ENCODE measurements at places on chromosomes 3 and 15.

DNA sequence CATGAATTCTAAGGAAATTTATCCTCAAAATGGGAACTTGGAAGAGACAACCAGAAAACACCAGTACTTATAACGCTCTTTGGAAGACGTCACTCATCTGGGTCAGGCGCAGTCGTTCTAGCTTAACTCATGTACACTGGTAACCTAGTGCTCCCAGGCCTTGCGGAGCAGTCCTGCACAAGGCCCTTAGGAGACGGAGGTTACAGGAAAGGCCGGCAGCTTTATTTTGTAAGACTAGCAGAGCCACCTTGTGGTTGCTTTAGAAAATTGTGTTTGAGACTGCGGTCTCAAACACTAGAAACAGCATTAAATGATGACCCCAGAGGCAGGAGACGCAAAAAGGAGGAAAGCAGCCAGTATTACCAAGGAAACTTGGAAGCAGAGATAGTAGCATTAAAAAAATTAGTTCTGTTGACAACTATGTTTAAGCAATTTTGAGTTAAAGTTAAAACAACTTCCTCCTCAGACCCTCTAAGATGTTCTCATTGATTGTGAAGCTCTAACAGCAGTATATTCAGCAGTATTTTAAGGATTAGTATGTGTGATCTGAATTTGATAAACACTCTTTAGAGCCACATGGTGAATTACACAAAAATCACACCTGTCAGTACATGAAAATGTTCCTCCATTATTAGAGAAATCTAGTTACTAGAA, 141.9 kb upstream of the C2CD4B start:
- DNase-seq: no peak

DNA sequence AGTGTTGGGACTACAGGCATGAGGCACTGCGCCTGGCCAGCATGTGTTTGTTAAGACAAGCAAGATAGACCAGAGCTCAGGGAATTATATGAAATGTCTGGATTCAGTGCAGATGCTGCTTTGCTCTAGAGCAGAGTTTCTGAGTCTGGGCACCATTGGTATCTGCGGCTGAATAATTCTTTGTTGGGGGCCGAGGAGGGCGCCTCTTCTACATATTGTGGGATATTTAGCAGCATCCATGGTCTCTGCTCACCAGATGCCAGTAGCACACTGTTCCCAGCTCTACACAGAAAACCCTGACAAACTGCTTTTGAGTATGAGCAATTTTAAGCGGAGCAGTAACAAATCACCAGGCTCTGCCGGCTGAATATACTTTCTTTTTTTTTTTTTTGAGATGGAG, 3.6 kb upstream of the LDHAL6B start:
- no peak for DNase-seq

DNA sequence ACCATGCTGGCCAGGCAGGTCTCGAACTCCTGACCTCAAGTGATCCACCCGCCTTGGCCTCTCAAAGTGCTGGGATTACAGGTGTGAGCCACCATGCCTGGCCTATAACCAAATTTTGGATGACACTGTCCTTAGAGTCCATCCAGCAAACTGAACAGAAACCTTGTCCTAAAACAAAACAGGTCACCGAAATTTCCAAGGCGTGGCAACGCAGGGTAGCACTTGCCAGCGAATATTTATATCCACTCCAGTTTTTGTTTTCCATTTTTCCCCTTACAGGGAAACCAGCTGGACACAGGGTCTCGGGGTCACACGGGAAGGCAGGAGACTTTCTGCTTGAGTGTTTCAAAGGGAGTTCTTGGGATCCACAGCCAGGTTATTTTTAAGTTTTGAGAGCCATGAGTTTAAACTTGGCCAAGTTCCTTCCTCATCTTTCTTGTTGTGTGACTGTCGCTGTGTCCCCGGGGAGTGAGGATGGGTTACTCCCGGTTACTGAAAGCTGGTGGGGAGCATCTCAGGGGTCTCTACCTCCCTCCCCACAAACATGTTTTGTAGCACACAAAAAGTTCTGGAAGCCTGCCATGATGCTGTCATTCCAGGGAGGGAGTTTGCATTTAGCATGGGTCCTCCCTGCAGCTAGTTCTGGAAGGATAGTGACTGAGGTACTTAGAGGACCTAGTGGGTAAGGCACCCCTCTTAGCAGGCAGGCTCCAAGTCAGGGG, 12.6 kb downstream of the LIMD1 start:
- no peak for DNase-seq

DNA sequence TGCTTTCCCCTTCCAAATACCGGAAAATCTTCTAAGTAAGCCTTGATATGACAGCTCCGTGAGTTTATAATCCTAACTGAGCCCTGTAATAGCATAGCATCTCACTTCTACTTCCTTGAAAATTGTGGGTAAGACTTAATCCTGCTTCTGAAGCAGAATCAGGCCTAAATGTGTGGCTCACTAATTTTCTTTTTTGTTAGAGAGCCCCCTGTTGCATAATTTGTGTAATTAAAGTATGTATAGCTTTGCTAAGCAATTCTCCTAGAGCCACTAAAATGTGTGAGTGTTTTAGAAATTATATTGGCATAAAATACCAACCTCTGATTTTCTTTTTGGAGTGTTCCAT, 304.4 kb downstream of the FGF12 start:
- no peak for DNase-seq

- DNase-seq: no peak
Observed at GRCh38 chr15:62075595-62076277, 9.0 kb downstream of the C2CD4A start.

- DNase-seq: no peak
Observed at GRCh38 chr15:67039384-67040075, 25.9 kb upstream of the SMAD3 start.

- no peak for DNase-seq
Observed at GRCh38 chr3:31253782-31254181, 278.9 kb upstream of the STT3B start.
